ENCODE measurements at places on chromosomes 5 and 9.

DNA sequence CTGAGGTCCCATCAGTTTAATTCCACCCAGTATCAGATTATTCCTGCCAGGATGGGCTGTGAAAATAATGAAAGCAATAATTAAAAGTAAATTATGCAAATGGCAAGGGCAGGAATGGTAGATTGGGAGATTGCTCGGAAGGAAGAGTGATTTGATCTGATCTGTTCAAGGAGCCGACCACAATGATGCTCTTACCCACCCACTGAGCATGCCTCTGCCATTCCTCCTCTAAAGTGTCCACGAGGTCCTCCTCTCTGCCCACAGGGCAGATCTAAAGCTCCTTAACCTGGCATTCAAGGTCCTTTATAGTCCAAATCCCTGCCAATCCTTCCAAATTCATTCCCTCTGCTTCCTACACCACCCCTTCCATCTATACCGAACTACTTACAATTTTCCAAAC, 147.8 kb downstream of the TTLL11 start:
- no peak overlapping the region for H3K27ac ChIP-seq
- H3K36me3 ChIP-seq, result no peaks in the 10 kb centered on the region
- H3K4me1 ChIP-seq, result no peaks in the 10 kb centered on the region

GRCh38 chr5:145937432-145938250, 1.3 kb downstream of the SH3RF2 start:
- no peaks in the 10 kb centered on the region for H3K27me3 ChIP-seq
- H3K27ac ChIP-seq, result peak overlapping the region; percentile 74
- H3K4me3 ChIP-seq, result no peak overlapping the region

- H3K27me3 ChIP-seq, result peaks cover 56% of the 10 kb centered on the region
- no peaks in the 10 kb centered on the region for H3K4me1 ChIP-seq
- DNase-seq, result no peak
- no peak overlapping the region for H3K27ac ChIP-seq
- peak overlapping the region; percentile 33 for H3K4me3 ChIP-seq
- no peaks in the 10 kb centered on the region for H3K36me3 ChIP-seq
These were observed 507 bp downstream of the CTNND2 start for GRCh38 chr5:11903614-11904264.

DNA sequence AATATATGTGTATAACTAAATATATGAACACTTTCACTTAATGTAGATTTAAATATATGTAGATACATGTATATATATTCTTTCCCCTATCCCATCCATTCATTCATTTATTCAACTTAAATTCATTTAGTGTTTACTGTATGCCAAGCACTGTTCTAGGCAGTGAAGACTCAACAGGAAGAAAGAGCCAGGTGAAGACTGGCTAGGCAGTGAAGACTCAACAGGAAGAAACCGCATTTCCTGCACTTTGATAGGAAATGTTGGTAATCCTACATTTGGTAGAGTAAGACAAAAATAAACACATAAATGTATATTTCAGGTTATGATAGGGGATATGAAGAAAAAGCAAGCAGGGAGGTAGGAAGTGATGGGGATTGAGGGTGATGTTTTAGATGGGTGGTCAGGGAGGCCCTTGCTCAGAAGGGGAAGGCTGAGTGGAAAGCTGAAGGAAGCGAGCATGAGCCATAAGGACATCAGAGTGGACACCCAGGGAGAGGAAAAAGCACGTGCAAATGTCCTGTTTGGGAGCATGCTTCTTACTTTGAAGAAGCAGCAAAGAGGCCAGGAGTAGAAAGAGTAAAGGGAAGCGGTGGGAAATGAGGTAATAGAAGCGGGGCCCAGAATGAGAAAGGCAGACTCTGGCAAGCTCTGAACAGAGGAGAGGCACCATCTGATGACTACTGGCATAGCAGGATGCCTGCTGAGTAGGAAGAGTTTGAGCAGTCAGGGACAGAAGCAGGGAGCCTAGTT, 227.8 kb upstream of the MAP3K1 start:
- no peak for DNase-seq
- no peak overlapping the region for H3K27ac ChIP-seq
- no peaks in the 10 kb centered on the region for H3K27me3 ChIP-seq
- H3K4me1 ChIP-seq, result no peaks in the 10 kb centered on the region
- H3K36me3 ChIP-seq, result no peaks in the 10 kb centered on the region
- H3K4me3 ChIP-seq, result no peak overlapping the region

- no peak for DNase-seq
- H3K27ac ChIP-seq, result no peak overlapping the region
- no peaks in the 10 kb centered on the region for H3K27me3 ChIP-seq
- no peaks in the 10 kb centered on the region for H3K4me1 ChIP-seq
These were observed 9.7 kb downstream of the SPATA9 start for GRCh38 chr5:95673081-95673480.

- H3K27ac ChIP-seq, result no peak overlapping the region
- peaks cover 7% of the 10 kb centered on the region for H3K4me1 ChIP-seq
- no peaks in the 10 kb centered on the region for H3K36me3 ChIP-seq
- no peaks in the 10 kb centered on the region for H3K27me3 ChIP-seq
- no peak overlapping the region for H3K4me3 ChIP-seq
These were observed 5.5 kb upstream of the AQP3 start for GRCh38 chr9:33452828-33453271.

DNA sequence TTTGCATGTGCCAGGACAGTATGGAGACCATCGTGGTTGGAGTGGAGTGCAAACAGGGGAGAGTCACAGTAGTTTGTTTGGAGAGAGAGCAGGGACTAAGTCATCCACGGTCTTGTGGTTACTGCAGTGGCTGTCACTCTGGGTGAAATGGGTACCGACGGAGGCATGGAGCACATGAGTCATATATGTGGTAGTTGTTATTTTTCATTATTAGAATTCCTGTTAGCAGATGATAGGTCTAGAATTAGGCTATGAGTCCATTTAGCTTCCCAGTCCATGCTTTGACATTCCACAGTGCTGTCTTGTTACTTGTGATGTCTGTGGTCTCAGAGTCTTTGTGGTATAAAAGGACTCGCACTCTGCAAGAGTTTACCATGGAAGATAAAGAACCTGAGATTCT, 303.9 kb downstream of the DMRT2 start:
- no peak for DNase-seq
- no peaks in the 10 kb centered on the region for H3K36me3 ChIP-seq
- no peak overlapping the region for H3K27ac ChIP-seq

- no peaks in the 10 kb centered on the region for H3K4me1 ChIP-seq
- H3K27me3 ChIP-seq, result no peaks in the 10 kb centered on the region
- H3K36me3 ChIP-seq, result no peaks in the 10 kb centered on the region
- H3K4me3 ChIP-seq, result no peak overlapping the region
- DNase-seq, result no peak
These were observed 433.0 kb downstream of the TLE1 start for GRCh38 chr9:81256368-81256767.

DNA sequence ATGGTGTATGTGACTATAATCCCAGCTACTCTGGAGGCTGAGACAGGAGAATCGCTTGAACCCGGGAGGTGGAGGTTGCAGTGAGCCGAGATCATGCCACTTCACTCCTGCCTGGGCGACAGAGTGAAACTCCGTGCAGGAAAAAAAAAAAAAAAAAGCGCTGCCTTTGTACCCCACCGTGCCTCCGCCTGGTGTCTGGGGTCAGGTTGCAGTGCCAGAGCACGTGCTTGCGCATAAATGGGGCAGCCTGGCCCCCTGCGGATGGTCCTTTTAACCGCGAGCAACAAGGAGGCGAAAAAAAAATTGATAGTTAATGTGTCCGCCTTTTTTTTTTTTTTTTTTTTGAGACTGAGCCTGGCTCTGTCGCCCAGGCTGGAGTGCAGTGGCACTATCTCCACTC, 6.3 kb upstream of the CCNB1 start:
- no peaks in the 10 kb centered on the region for H3K4me1 ChIP-seq
- no peak for DNase-seq
- no peak overlapping the region for H3K27ac ChIP-seq
- H3K4me3 ChIP-seq, result no peak overlapping the region

DNA sequence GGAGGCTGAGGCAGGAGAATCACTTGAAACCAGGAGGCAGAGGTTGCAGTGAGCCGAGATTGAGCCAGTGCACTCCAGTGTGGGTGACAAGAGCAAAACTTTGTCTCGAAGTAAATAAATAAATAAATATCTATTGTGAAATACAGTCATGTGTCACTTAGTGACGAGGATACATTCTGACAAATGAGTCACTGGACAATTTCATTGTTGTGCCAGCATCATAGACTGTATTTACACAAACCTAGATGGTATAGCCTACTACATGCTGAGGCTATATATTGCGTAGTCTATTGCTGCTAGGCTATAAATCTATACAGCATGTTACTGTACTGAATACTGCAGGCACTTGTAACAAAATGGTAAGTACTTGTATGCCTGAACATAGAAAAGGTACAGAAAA, 61.1 kb upstream of the CCL21 start:
- DNase-seq, result no peak
- no peak overlapping the region for H3K4me3 ChIP-seq
- no peak overlapping the region for H3K27ac ChIP-seq
- H3K27me3 ChIP-seq, result peaks cover 34% of the 10 kb centered on the region
- no peaks in the 10 kb centered on the region for H3K36me3 ChIP-seq

GRCh38 chr5:35233601-35234000, 3.3 kb upstream of the PRLR start:
- peaks cover 13% of the 10 kb centered on the region for H3K27me3 ChIP-seq
- DNase-seq, result no peak
- no peaks in the 10 kb centered on the region for H3K36me3 ChIP-seq

- no peak overlapping the region for H3K4me3 ChIP-seq
- peak overlapping the region; percentile 86 for H3K27ac ChIP-seq
- H3K4me1 ChIP-seq, result peaks cover 25% of the 10 kb centered on the region
- H3K27me3 ChIP-seq, result peaks cover 14% of the 10 kb centered on the region
- no peaks in the 10 kb centered on the region for H3K36me3 ChIP-seq
- no peak for DNase-seq
These were observed 605 bp upstream of the DBN1 start for GRCh38 chr5:177474002-177474476.

DNA sequence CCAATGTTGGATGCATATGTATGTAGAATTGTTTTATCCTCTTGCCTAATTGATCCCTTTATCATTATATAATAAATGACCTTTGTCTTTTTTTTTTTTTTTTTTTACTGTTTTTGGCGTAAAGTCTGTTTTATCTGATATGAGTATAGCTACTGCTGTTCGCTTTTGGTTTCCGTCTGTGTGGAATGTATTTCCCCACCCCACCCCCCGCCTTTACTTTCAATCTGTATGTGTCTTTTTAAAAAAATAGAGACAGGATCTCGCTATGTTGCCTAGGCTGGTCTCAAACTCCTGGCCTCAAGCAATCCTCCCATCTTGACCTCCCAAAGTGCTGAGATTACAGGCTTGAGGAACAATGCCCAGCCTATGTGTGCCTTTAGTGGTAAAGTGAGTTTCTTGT, 11.3 kb downstream of the AHRR start:
- no peak overlapping the region for H3K27ac ChIP-seq
- no peaks in the 10 kb centered on the region for H3K36me3 ChIP-seq
- H3K4me3 ChIP-seq, result no peak overlapping the region
- no peak for DNase-seq
- no peaks in the 10 kb centered on the region for H3K27me3 ChIP-seq
- H3K4me1 ChIP-seq, result no peaks in the 10 kb centered on the region

DNA sequence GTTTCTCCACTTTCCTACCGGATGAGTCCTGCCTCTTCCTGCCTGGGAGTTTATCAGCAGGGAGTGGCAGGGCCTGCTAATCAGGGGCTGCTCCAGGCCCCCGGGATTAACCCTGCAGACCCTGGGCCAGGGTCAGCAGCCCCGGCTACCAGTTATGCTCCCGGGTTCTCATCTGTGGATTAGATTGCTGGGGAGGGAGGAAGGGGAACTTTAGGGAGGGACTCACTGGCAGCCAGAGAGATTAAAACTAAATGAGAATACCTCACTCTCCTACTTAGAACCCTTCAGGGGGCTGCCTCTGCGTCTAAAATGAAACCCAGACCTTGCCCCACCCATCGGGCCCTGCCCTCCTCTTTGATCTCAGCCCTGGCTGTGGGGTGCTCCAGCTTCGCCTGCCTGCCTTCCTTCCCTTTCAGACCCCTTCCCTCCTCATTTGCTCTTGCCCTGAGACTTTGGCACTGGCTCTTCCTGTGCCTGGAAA, 130.5 kb upstream of the HAND1 start:
- H3K27ac ChIP-seq, result no peak overlapping the region
- H3K27me3 ChIP-seq, result peaks cover 70% of the 10 kb centered on the region
- no peak overlapping the region for H3K4me3 ChIP-seq
- no peaks in the 10 kb centered on the region for H3K36me3 ChIP-seq
- no peak for DNase-seq
- H3K4me1 ChIP-seq, result peaks cover 19% of the 10 kb centered on the region

DNA sequence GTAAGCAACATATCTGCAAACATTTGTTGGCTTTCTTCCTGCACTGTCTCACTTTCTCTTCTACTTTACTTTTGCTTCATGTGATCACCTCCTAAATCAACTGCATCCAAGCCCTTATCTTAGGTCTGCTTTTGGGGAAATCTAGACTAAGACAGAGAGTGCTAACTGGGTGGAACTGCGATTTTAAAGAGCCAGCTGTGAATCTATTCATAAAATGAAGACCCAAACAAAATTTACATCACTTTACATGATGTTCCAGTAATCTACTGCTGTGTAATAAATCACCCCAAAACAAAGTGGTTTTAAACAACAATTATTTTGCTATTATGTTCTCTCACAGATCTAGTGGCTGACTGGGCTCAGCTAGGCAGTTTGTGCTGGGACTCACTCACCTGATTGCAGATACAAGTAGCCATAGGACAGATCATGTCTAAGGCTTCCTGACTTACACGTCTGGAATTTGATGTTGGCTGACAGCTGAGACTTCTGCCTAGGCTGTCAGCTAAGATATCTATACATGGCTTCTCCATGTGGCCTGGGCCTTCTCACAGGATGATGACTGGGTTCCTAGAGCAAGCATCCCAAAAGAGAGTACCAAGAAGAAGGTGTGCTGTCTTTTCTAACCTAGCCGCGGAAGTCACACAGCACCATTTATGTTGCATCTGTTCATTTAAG, 145.1 kb upstream of the TBCA start:
- H3K27me3 ChIP-seq, result no peaks in the 10 kb centered on the region
- H3K4me3 ChIP-seq, result no peak overlapping the region
- DNase-seq, result no peak
- no peak overlapping the region for H3K27ac ChIP-seq
- H3K36me3 ChIP-seq, result no peaks in the 10 kb centered on the region

- no peaks in the 10 kb centered on the region for H3K27me3 ChIP-seq
- H3K27ac ChIP-seq, result peak overlapping the region; percentile 98
- peaks cover 32% of the 10 kb centered on the region for H3K4me1 ChIP-seq
- peak; percentile 55 for DNase-seq
These were observed 7.0 kb upstream of the IRF1 start for GRCh38 chr5:132497488-132497997.

- H3K4me3 ChIP-seq, result no peak overlapping the region
- no peak overlapping the region for H3K27ac ChIP-seq
- no peaks in the 10 kb centered on the region for H3K36me3 ChIP-seq
- DNase-seq, result no peak
These were observed 195.0 kb downstream of the GADD45G start for GRCh38 chr9:89799766-89800165.

GRCh38 chr5:180600554-180601041, 9.3 kb upstream of the SCGB3A1 start:
- H3K27ac ChIP-seq, result no peak overlapping the region
- H3K4me1 ChIP-seq, result no peaks in the 10 kb centered on the region
- H3K36me3 ChIP-seq, result no peaks in the 10 kb centered on the region
- no peak overlapping the region for H3K4me3 ChIP-seq

Data from transverse colon (tissue), 4 donors.